Stimulated activated CD4-positive, alpha-beta T cell treated with anti-CD3 and anti-CD28 coated beads, Interleukin-4, amount 100 ng/mL, for 48 hours (primary cell): ENCODE measurements at places on chromosomes 1 and 21.

DNA sequence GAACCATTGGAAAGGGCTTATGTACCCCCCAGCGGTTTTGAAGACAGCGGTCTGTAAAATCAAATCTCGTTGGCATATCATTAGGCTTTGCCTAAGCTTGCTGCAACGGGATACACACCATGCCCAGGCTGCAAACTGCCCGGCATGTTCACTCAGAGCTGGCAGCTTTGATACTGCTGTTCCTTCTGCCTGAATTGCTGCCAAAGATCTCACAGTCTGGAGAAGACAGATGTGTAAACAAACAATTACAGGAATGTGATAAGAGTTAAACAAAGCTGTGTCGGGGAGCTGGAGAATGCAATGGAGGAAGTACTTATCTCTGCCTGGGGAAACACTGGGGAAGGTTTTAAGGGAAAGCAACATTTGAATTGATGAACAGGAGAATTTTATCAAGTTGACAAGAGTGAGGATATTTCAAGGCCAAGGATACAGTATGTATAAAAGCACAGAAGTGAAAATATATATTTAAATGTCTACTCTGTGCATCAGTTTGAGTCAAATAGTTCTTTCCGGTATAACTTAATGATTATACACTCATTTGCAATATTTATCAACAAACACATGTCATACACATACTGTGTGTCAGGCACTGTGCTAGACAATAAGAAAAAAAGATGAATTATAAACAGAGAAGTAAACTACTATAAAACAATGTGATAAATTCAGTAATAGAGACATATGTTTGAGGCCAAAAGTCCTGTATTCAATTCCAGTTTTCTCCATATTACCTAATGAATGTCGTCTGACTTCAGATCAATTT lies 29.9 kb downstream of the CHML start:
- DNase-seq, result no peak

GRCh38 chr1:30462166-30462565 lies 261.2 kb downstream of the MATN1 start:
- no peak for DNase-seq

- DNase-seq, result no peak
Measured at GRCh38 chr1:12460911-12461621, 156.9 kb downstream of the DHRS3 start.

DNA sequence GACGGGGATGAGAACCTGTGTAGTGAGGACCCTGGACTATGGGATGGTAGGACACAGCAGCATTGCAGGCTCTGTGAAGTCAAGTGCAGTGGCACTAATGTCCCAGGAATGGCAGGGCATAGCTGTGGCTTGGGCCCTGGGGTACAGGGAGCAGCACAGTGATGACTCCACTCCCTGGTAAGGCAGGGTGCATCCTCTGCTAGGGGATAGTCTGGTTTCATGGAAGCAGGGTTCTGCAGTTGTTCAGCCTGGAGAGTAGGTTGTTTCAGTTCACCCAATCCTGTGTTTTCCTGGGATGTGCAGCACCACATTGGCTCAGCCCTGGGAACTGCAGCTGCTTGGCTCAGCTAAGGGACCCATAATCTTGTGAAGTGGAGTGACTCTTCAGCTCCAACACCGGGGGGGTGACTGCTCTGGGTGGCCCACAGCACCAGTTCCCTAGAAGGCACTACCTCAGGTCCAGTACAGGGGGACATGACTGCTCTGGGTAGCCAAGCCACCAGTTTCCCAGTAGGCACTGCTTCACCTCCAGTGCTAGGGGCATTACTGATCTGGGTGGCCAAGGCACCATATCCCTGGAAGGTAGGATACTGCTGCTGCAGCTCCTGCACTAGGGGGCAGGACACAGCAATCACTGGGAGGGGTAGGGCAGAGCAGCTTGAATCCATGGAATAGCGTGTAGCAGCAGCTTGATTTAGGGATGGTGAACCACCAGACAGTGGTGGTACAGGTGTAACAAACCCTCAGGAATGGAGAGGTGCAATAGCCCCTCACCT lies 15.3 kb upstream of the C1orf185 start:
- DNase-seq, result no peak

DNA sequence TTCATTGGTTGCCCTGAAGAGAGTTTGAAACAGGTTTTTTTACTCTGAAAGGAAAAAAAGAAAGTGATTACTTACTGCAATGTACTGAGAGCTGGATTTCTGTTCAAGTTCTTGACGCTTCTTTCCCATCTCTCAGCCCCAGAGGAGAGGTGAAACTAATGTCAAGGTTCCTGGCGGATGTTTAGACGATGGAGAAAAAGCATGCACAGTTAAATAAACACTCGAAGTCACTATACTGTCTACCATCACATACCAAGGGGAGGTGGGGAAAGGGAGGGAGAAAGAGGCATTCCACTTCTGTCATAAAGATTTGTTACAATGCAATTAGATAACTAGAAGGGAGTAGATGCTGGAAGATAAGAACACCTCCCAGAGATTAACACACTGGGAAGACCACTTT lies 177.0 kb upstream of the TNR start:
- DNase-seq, result no peak

DNA sequence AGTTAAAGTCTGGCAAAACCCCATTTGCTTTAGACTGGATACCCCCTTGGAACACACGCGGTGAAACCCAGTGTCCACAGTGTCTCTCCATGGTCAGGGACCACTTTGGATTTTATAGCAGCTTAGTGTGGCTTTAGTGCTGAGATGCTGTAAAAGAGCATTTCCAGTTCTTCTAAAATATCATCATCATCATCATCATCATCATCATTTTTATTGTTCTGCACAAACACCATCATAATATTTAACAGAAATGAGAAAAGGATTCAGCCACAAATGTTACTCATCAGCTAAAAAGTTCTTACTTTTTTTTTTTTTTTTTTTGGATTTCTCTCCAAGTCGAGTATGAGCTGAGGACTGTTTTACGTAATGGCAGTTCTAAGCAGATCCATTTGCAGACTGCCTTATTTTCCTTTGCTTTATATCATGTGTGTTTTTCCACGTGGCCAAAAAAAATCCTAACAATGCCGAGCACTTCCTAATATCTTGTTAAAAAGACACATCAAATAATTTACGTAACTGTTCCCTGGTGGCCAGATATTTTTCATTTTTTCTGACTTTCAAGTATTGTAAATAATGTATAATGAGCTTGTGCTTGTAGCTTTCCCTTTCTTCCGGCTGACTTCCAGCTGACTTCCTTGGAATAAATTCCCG lies 62.8 kb downstream of the EVA1C start:
- no peak for DNase-seq

GRCh38 chr1:42164551-42165420 lies at the start of gene GUCA2A:
GUCA2A (minus strand) TSS chr1:42164745; CDS start chr1:42164712, 33 bp downstream.
- DNase-seq, result no peak

DNA sequence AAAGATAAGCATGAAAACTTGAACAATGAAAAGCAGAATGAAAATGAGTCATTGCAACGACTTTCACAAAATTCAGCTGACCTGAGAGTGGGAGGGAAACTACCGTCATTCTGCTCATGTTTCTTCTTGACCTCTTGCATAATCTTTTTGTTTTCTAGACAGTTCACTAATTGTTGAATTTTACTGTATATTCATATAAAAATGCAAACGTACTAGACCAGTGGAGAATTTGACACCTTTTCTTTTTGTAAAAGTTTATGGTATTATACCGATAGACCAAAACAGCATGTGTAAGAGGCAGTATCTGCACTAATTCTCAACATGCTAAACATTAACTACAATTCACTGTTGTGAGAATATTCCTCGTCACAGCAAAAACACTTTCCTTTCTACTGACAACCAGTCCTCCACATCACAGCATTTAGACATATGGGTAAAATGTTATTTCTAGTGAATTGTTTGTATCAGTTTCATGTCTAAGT lies 137.8 kb downstream of the GREM2 start:
- no peak for DNase-seq

- DNase-seq, result no peak
Measured at GRCh38 chr1:193631306-193631705, 444.9 kb upstream of the B3GALT2 start.

DNA sequence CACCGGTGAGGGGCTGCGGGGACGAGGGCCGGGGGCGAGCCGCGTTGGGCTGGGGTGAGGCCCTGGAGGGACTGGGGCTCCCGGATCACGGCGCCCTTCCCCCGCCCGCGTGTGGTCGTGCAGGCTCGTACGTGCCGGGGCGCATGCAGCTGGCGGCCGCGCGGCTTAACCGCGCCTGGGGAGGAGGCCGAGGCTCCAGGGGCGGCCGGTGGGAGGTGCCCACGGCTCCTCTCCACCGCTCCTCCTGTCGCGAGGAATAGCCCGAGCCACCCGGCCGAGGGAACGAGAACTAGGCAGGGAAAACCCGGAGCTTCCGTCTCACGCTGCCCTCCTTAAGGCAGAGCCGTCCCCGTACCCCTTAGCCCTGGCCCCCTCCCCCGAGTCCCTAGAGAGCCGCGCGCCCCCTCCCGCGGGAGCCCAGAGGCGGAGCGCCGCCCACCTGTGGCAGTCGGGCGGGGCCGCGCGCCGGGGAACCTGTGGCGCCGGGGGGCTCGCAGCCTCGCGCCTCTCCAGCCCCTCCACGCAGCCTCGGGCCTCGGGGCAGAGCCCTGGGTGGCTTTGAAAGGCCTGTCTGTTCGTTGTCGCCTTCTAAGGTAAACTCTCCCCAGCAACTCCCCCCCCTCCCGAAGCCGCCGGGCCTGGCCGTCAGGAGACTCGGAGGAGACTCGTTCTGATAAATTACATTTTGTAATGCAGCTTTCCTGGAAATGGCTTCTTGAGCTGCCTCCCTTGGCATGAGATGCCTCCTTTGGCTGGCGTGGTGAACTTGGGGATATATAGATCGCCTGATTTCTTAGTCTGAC lies 746 bp downstream of the AK4 start:
- DNase-seq, result peak; percentile 46

- no peak for DNase-seq
Measured at GRCh38 chr1:154962156-154962749, 671 bp upstream of the PYGO2 start.

DNA sequence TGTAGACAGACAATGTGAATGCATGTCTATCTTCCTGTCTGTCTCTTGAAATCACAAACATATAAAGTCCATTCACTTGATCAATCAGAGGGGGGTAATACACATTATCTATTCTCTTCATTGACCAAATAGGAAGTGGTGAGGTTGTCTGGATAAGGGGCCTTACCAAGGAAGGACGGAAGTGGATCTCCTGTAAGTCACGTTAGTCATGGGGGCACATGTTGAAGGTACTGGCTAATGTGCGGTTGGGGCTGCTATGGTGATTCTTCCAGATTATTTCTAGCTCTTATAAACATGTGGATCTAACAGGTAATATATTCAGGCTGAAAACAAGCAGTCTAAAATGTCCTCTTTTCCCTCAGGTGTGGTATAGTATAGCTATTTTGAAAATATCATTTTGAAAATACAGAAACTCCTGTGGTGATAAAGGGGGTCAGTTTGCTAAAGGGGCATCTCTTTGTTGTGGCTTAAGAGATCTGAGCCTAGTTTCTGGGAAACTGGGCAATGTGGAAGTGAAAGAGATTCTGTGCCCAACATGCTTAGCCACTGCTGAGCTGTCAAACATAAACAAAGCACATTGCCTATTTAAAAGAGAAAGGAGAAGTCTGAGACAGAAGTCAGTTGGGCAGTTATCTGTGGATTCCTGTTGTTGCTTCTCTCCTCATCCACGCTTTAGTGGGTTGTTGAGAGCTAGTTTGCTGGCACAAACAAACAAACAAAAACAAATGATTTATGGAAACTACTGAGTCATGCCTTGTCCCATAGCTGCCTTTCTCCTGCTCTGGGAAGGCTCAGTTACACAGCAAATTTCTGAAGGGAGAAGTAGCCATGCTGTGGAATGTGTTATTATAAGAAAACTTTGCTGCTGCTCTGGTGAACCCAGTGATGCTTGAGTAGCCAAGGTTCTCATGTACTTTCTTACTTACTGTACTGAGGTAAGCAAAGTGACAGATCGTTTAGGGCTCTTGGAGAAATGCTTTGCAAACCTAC lies 166.9 kb downstream of the HLX start:
- no peak for DNase-seq

DNA sequence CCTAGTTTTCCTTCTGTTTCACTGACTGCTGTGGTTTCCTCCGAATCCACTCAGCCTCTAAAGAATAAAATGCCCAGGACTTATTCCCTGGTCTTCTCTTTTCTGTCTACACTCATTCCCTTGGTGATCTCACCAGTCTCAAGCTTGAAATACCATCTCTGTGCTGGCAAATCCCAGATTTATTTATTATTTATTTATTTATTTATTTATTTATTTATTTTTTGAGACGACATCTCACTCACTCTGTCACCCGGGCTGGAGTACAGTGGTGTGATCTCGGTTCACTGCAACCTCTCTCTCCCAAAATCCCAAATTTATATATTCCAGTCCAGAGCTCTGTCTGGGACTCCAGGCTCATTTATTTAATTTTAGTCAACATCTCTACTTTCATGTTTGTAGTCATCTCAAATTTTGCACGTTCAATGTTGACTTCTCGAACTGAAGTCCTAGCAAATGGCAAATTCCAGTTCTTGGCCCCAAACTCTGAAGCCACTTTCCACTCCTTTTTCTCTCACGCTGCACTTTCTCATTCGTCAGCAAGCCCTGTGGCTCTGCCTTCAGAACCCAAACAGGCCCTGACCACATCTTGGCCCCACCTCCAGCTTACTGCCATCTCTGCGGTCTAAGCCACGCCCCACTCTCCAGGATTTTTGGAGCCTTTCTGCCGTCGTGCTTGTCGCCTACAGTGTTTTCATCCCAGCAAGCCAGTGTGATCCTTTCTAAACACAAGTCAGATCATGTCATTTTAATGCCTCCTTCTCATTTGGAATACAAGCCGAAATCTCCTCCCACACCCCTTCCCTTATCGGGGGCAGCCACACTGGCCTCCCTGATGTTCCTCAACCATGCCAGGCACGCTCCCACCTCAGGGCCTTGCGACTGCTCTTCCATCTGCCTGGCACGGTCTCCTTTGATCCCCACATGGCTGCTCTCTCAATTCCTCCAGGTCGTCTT lies 14.2 kb upstream of the TENT5B start:
- DNase-seq, result no peak

DNA sequence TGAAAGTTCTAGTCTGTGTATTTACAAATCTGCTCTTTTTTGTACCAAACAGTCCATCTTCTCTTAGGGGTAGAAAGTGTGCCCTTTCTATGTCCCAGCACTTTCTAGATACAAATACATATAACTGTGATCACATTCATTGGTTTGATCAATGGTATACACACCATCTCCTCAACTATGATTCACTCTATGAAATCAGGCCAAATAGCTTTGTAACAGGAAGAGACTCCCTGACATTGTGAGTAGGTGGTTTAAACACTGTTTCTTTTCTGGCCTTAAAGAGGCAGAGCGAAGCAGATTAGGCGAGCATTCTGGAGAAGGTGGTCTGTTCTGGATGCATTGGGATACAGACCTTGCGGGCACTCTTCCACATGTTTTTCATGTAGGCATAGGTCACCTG lies 39.3 kb upstream of the EXOSC10 start:
- no peak for DNase-seq

DNA sequence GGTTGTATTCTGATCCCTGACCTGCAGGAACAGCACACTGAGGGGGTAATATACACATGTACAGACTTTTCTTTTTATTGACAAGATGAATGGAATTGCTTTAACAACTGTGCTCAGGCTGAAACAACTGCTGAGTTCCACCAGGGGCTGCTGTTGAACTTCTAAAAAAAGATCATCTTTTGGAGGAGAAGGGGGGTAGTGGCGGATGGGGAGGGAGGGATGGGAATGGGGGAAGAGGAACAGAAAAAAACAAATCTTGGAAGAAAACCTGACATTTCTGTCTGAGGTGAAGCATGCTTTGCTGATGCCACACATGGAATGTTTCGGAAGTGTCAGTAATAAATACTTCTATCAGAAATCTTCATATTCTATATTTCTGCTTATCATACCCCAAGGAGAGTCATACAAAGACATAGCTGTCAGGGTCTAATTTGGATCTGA lies 75.0 kb downstream of the RWDD3 start:
- no peak for DNase-seq

GRCh38 chr1:152870831-152871730 lies 7.0 kb upstream of the SMCP start:
- peak; percentile 2 for DNase-seq
